ENCODE measurements at places on chromosomes 4 and X.

DNA sequence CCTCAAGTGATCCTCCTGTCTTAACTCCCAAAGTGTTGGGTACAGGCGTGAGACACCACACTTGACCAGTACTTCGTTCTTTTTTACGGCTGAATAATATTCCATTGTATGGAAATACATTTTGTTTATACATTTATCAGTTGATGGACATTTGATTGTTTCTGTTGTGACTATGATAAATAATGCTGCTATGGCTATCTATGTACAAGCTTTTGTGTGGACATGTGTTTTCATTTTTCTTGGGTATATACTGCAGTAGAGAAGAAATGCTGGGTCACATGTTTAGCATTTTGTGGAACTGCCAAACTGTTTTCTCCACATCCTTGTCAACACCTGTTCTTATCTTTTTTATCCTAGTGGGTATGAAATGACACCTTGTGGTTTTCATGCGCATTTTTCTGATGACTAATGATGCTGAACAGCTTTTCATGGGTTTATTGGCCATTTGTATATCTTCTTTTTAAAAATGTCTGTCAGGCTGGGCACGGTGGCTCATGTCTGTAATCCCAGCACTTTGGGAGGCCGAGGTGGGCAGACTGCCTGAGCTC is 37.3 kb downstream of the SAT1 start:
- no peak overlapping the region for H3K4me3 ChIP-seq
- no peak for DNase-seq
- no peaks in the 10 kb centered on the region for H3K4me1 ChIP-seq
- no peak overlapping the region for H3K27ac ChIP-seq

- H3K36me3 ChIP-seq: no peaks in the 10 kb centered on the region
- H3K27me3 ChIP-seq: no peaks in the 10 kb centered on the region
- no peak overlapping the region for H3K4me3 ChIP-seq
- no peaks in the 10 kb centered on the region for H3K4me1 ChIP-seq
Observed at GRCh38 chrX:149858592-149858991, 22.4 kb upstream of the MAGEA8 start.

DNA sequence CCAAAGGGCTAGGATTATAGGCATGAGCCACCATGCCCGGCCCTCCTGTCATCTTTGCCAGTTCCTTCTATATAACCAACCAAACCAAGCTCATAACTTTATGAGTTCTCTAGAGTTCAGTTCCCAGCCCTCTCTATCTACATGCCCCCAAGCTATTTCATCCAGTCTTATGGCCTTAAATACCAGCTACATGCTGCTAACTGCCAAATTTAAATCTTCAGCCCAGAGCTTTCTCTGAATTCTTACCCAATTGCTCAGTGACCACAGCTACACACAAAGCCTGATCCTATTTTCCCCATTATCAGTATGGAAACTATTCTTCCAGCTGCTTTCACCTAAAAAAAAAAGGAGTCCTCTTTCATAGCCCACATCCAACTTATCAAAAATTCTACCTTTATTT is 23.1 kb downstream of the TMEM184C start:
- H3K27ac ChIP-seq: no peak overlapping the region
- no peaks in the 10 kb centered on the region for H3K4me1 ChIP-seq
- DNase-seq: no peak
- peaks cover 7% of the 10 kb centered on the region for H3K36me3 ChIP-seq

DNA sequence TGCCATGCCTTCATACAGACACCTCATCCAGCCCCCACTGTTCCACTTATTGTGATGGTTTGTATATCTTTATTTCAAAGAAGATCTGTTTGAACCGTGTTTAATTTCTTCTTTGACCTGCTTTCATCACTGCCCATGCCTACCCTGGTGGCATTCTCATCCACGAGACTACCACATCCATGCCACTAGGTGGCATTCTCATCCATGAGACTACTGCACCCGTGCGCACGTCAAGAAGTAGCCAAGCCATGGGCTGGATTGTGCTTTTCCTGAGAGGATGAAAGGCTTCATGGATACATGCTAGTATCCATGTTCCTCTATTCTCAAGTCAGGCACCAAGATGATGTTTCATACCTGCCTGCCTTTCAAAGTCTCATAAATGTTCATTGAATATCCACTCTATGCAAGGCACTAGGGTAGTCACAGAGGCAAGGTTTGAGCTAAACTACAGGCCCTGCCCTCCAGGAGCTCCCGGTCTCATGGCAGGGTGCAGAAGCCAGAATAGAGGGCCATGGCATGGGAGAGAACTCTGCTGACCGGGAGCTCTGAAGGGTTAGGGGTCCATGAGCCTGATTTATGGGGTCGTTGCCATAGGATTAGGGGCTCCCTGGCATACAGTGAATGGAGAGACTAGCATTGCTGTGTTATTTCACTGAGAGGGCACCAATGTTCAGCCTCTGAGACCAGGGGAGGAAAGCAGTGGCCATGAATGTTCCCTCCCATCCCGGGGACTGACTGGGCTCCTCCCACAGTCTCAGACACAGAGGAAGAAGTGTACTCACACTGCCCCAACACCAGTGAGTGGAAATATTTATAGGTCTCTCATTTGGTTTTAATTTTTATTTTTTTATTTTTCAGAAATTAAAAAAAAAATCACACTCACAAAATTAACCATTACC is 24.8 kb upstream of the EOLA2 start:
- H3K27me3 ChIP-seq: no peaks in the 10 kb centered on the region
- no peak overlapping the region for H3K4me3 ChIP-seq
- peak; percentile 37 for DNase-seq
- no peak overlapping the region for H3K27ac ChIP-seq
- H3K4me1 ChIP-seq: no peaks in the 10 kb centered on the region
- H3K36me3 ChIP-seq: no peaks in the 10 kb centered on the region

GRCh38 chrX:118588715-118589114 is 93.1 kb downstream of the DOCK11 start:
- no peaks in the 10 kb centered on the region for H3K36me3 ChIP-seq
- no peaks in the 10 kb centered on the region for H3K27me3 ChIP-seq
- no peak overlapping the region for H3K4me3 ChIP-seq
- H3K4me1 ChIP-seq: no peaks in the 10 kb centered on the region
- no peak overlapping the region for H3K27ac ChIP-seq
- DNase-seq: no peak

- no peak overlapping the region for H3K27ac ChIP-seq
- peaks cover 3% of the 10 kb centered on the region for H3K4me1 ChIP-seq
- no peaks in the 10 kb centered on the region for H3K36me3 ChIP-seq
- H3K27me3 ChIP-seq: no peaks in the 10 kb centered on the region
- no peak for DNase-seq
Observed at GRCh38 chr4:181312066-181312465, 931.1 kb upstream of the TENM3 start.

All from gastrocnemius medialis (tissue), 4 donors.